Glomerular endothelial cell (primary cell): ENCODE measurements at places on chromosomes 16 and 17. TPM values are rescaled to one million over a fixed set of nuclear protein-coding genes. Genes with fewer than 3 reads are reported as not detected.

DNA sequence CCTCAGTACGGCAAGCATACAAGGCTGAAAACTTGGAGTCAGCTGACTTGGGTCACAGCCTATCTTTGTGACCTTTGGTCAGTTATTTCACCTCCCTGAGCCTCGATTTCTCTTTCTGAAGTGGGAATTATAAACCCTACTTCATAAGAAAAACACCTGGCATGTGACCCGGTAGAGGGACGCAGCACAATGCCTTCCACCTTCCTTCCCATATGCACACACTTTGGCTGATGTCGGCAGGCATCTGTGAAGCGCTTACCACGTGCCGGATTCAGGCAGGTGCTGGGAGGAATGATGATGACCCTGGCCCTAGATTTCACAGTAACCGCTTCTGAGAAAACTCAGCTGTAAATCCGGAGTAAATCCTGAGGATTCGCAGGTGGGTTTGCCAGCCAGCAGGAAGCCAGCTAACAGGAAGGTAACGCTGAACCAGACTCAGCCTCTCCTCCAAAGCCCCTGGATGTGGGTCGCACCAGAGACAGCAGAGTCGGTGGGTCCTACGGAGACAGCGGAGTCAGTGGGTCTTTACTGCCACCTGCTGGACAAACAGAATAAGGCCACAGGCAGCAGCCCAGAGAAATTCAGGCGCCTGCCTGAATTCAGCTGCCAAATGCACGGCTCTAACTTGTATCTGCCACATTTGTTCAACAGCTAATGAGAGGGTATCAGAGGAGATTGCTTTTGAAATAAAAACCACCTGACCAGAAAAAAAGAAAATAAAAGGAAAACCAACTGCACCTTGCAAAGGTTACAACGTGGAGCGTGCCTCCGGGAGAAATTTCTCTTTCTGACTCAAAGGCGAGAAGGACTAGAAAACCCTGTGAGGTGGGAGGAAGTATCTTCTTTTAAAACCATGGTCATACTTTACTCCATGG, 16.6 kb downstream of the COPRS start:
- no peak for DNase-seq

- DNase-seq, result no peak
These were observed 144.9 kb downstream of the PARN start for GRCh38 chr16:14485121-14485551.

DNA sequence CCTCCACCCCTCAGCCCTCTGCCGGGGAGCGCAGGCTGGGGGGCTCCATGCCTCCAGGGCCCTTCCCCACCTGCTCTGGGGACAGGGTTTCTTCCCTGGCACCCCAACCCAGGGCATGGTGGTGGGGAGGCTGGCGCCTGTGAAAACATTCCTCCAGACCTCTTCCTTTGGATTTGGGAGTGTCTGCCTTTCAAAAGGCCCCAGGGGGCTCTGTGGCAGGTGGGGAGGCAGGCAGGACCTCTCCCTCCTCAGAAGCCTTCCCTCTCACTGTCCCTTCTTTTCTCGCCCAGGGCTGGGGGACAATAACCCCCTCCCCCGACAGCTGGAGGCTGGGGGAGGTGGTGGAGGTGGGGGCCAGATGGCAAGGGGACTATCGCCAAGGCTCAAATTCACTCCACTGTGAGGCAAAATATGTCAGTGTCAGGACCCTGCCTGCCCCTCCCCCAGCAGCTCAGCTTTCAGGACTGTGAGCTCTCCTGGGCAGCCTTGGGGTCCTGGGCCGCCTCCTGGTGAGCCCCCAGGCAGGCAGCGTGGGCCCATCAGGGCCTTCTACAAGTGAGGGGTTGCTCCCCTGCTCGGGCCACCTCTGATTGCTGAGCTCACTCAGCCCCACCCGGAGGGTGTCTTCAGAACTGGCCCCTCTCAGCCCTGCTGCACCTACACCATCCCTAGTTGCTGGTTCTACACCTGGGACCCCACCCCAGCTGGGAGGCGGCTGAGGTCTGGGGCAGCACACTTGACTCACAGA, 1.8 kb downstream of the CDH15 start:
- DNase-seq, result no peak

GRCh38 chr16:10889855-10890254, 12.9 kb downstream of the CIITA start:
- DNase-seq, result no peak

DNA sequence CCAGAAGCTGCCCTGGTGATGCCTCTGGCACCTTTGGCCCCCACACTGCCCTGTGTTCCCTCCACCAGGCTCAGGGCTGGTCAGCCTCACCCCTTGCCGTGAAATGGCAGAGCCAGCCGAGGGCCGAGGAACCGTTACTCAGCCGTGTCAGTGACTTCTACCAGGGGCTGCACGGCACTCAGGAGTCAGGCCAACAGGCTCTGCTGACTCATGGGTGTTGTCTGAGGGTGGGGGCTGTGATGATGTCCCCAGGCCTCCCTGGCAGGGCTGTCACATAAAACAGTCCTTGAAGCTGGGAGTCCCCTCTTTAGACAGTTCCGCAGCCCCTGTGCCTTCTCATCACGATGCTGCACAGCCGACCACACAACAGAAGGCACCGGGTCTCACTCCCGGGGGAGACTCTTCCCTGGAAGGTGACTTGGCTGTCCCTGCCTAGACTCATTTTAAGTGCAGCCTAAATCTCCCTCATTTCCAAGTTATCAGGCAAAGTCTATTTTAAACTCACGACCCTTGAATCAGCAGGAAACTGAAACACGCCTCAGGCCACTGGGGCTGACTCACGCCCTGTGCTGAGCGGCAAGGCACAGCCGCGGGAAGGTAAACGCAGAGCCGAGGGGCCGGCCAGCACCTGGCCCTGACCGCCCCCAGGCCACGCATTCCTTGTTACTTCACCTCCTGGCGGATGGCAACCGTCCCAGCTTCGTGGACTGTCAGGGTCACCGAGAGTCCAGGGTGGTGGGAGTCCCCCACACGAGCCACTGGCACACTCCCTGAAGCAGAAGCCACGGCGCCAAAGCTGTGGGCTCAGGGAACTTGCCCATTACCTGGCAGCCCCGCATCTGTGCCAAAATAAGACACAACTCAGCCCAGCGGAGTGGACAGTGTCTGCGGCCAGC, 102.6 kb downstream of the ZNF778 start:
- DNase-seq, result no peak

Gene MT1H
- not detected in 2 replicates for total RNA-seq

Gene HP
- total RNA-seq, result not detected in 2 replicates
